Hematopoietic multipotent progenitor cell treated with erythropoietin and hydrocortisone succinate and interleukin-3 and kit ligand, for 4 days (in vitro differentiated cells): ENCODE measurements at places on chromosomes 7 and 10.
A peak's percentile ranks its signal among the peaks of the same experiment; 100 is the strongest.

- DNase-seq = peak; percentile 71
These were observed 112.1 kb downstream of the FAM53B start for GRCh38 chr10:124632064-124632531.

DNA sequence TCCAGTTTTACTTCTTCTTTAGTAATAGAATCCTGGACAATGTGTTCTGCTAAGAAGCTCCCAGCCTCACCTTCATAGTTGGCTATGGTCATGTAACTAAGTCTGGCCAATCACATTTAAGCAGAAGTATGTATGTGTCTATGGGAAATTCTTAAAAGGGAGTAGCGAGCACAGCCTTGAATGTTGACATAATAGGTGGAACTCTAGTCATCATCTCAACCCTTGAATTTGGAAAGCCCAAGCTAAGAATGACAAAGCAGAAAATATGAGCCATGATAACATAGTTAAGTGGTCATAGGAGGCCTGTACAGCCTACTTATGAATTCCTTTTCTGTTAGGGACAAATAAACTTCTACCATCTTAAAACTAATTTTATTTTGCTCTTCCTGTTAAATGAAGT lies 134.1 kb downstream of the MAGI2 start:
- DNase-seq = no peak

DNA sequence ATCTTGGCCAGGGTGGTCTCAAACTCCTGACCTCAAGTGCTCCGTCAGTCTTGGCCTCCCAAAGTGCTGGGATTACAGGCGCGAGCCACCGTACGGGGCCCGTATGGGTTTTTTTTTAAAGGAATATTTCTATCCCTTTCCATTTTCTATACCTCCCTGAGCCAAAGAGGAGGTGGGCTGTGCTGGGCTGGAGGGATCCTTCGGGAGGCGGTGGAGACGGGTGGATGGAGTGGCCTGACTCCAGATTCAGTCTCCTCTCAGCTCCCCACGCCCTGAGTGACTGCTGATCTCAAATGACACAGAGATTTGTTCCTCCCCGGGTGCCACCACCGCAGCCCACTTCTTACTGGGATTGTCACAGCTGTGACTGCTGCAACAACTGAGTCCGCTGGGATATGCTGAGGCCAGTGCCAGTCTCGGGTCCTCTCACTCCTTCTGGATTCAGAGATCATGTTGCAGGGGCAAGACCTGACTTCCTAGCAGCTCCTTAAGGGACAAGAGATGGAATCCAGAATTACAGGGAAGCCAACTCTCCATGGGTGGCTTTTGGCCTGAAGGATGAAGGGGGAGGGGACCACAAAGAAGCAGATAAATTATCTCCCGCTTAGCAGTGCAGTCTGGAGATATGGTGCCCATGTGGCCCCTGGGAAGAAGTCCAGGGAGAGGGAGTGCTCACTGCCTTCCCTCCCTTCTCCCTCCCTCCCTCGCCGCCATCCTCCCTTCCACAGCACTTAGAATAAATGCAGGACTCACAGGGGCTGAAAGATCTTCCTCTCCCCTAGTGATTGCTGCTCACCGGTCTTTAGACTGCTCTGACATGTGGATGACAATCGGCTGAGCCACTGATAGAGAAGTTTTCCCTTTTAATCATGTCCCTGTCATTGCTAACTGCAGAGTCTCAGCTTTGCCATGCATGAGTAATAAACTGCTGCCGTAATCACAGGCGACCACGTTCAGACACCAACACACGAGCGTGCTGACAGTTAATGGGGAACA lies 14.3 kb downstream of the GALNT17 start:
- DNase-seq = no peak

DNA sequence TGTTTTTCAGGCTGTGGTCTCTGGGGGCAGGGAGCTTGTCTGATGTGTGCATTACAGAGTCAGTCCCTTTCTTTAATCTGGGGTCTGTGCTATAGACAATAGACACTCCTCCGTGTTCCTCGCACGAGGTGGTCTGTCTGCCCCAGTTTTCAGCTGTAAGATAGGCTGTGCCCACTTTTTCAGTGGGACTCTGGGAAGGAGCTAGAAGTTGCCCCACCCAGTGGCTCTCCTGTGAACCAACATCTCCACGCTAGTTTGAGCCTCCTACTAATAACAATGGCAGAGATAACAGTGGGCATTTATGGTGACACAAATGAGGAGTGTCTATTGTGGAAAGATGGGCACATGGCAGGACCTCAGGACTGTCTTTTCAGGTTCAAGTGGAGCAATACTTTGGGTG lies 44.0 kb downstream of the ADRB1 start:
- DNase-seq = no peak

DNA sequence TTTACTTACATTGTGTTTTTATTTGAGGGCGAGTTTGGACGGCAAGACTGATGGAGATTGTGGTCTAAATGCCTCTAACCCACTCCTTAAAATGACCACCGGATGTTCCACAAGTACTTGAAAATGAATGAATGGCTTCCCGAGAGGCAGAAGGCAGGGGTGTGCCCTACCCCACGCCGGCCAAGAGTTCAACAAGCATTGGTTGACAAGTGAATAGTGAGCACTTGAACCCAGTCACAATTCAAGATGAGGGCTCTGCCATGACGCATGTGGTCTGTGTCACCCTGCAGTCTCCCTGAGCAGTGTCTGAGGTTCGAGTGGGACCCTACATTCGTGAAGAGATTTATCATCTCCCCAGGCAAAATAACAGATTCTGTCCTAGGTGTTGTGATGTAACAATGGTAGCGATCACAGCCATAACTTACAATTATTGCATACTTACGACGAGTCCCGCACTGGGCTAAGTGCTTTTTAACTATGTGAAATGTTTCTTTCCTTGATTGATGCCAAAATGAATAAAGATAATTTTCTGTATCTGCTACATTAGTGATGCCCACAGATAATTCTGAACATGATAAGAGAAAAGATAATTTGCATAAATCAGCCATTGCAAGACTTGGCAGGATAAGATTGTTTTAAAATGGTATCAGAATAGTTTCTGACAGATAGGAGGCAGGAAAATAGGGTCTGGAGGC lies 305.4 kb downstream of the WDR37 start:
- no peak for DNase-seq
